Fibroblast of the aortic adventitia (primary cell): ENCODE measurements at places on chromosomes 11 and 22.

DNA sequence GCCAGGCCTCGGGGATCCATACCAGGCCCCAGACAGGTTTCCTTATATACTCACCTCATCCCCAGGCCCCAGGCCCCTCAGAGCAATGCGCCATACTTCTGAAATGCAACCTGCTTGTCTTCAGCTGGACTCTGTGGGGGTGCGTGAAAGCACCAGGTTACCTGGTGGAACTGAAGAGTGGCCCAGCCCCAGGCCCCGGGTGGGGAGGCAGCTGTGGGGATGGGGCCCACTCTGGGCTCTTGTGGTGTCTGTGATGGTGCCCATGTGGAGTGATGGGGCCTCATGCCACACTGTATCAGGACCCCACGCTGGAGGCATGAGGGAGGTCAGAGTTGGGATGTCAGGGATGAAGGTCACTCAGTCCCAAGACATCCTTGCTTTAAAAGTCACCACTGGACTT is 999.0 kb downstream of the BRD1 start:
- DNase-seq, result no peak

- peak; percentile 42 for DNase-seq
Observed at GRCh38 chr11:104191124-104191523, 27.2 kb upstream of the PDGFD start.

- DNase-seq, result no peak
Observed at GRCh38 chr11:89613911-89614310, 96.2 kb upstream of the TRIM77 start.

DNA sequence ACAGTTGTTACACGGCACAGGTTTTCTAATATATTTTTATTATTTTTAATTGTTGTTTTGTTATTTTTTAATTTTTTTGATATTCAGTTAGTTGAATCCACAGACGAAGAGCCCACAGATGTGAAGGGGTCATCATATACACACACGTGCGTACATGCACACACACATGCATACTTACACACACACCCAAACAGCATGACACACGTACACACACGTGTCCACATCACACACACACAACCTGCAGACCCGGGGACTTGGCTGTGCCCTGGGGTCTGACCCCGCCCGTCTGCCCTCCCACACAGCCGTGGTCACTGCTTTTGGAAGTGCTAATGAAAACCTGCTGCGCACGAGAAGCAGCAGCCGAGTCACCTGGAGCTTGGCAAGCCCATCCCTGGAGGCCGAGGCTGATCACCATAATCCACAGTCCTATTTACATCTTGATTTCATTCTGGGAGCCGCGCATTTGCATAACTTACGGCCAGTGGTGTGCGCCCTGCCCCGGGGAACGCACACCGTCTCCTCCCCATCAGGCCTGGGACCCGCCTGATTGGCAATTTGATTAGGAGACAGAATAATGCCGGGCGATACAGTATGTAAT is 110.3 kb downstream of the BRD1 start:
- DNase-seq, result no peak

GRCh38 chr11:57424792-57425564 is 1.9 kb downstream of the SLC43A3 start:
- DNase-seq, result peak; percentile 89

DNA sequence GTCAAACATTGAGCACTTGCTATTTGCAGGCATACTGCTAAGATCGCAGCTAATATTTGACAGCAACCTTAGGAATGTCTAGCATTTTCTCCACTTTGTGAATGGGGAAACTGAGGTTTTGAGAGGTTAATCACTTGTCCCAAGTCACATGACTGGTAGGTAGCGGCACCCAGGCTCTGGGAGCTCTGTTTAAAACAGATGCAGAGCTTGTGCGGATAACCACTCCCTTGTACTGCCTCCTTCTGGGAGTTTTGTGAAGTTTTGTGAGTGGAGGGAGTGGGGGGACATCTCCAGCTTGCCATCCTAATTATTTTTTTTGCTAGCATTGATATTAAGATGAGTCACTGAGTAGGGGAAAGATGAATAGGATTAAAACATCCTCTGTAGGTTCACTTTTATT is 134.7 kb downstream of the GRIK4 start:
- DNase-seq, result no peak

GRCh38 chr11:2452321-2453012 is 7.7 kb downstream of the KCNQ1 start:
- peak; percentile 6 for DNase-seq

DNA sequence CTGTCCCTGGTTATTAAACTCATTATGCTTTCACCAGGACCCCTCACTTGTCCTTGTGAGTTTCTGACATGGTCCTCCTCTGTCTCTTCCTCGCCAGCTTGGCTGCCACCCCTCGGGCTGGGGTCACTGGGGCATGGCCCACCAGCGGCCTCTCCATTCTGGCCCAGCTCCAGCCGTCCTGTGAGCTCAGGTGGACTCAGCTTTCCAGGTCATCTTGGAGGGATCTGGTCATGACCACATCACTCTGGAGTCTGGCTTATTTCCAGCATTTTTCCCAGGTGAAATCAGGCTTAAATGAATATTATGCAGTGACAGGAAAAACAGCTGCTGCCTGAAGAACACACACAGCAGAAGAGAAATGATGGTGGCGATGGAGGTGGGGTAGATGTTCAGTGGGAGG is 224.5 kb downstream of the ADAMTS15 start:
- DNase-seq, result no peak

- no peak for DNase-seq
Observed at GRCh38 chr11:19281041-19281440, 40.3 kb upstream of the E2F8 start.

DNA sequence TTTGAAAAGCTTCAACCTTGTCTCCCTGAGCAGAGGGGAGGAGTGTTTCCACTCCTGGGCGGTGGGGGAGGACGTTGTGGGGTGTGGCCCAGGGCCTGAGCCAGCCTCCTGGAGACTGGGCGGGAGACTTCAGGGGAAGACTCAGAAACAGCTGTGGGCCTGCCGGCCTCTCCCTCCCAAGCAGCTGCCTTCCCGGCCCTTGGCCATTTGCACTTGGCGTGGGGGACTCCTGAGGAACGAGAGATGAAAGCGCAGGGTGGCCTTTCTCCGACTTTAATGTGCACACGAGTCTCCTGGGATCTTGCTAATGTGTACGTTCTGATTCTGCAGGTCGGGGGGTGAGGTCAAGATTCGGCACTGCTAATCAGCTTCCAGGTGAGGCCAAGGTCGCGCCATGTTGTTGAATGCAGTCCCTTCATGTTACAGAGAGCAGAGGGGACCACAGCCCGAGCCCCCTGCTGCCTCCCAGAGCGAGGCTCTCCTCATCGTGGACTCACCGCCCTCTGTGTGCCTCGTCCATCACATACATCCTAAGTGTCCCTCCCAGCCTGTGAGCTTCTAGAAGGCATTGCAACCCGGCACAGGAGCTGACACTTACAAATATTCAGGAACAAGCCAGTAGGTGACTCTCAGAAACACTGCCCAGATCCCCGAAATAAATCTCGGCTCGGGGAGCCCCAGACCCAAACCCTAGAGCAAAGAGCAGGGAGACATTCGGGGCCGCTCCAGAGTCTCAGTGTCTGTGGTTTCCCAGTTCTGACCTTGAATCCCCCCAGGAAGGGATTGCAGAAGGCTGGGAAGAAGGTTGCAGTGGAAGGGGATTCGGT is 7.7 kb downstream of the LIF start:
- DNase-seq, result peak; percentile 69

DNA sequence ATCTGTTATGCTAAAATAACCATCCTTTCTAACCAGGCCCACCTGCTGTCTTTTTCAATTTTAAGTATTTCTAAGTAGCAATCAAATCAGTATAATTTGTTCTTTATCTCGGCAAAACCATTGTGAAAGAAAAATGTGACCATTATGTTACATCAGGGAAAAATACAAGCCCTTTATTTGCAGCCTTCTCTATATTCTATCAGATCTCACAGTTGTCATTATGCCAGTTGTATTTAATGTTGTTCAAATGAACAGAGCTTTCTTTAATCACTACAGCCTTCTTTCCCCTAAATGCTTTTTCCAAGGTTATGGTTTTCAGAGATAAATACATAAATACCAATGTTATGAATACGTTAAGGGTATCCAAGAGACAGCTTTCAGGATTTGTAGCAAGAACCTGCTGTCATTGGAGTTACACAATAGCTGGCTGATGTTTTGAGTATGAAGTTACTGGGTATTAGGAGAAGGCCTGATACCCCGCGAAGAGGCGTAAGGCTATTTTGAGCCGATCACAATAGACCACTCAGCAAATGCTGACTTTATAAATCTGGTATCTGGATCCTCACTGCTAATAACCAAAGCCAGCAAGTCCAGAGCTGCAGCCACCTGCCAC is 406.3 kb downstream of the CADM1 start:
- no peak for DNase-seq

GRCh38 chr11:128261011-128261421 is 326.3 kb downstream of the ETS1 start:
- no peak for DNase-seq

GRCh38 chr22:50139843-50140415 is 30.6 kb upstream of the PANX2 start:
- no peak for DNase-seq

DNA sequence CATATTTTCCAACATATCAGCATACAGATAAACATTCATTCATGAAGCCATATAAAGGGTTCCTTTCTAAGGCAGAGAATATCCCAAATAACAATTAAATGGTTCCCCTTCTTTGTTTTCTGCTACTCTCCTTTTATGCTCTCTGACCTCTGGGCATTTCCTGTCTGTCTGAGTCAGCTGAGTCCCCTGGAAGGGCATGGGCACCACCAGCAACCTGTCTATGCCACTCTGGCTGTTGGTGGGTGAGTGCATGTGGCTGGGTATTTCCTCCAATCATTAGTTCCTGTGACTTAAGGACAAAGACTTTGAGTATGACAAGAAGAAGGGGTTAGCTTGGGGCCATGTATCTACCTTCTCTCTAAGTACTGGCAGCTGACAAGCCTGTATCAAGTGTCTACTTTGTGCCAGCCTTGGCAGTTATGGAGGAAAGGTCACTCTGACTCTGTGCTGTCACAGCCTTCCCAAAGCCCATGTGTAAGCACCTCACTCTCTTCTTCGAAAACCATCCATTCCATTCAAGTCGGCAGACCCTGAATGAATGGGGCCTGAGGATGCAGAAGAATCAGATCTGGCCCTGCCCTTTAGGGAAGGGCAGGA is 86.3 kb upstream of the PHOX2A start:
- no peak for DNase-seq

DNA sequence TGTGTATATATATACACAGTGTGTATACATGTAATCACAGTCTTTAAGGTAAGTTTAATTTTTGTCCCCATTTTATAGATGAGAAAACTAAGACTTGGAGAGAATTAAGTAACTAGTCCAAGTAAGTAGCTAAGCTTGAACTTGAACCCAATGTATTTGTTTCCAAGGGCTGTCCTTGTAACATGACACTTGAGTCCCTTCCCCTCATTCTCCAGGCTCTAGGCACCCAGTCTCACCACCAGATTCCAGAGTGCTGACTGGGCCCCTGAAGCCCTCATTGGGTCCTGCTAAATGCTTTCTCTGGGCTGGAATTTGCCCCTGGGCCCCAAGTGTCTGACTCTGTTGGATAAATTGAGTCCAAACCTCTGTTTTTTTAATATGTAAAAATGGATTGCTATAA is 45.5 kb downstream of the ADM start:
- peak; percentile 54 for DNase-seq
